ENCODE measurements at places on chromosomes 1 and 21.

GRCh38 chr1:41380979-41381691 is 19.9 kb downstream of the FOXO6 start:
- DNase-seq, result no peak

DNA sequence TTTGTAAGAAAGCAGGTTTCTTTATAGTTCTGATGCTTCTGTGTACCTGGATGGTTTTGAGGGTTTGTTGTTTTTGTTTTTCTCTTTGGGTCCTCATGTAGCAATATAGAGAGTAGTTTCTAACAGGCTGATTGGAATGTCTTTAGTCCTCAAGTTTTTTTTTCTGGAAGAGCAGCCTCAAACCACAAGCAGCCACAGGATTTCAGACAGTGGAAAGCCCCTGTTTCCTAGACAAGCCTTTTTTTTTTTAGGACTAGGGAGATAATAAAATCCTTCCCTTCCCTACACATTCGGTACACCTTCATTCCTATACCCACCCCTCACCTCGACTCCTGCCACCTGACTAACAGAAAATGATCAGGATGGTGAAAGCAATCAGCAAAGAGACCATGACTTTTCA is 47.6 kb downstream of the ACP6 start:
- no peak for DNase-seq

GRCh38 chr1:61642475-61643232 is 82.3 kb downstream of the TM2D1 start:
- no peak for DNase-seq

DNA sequence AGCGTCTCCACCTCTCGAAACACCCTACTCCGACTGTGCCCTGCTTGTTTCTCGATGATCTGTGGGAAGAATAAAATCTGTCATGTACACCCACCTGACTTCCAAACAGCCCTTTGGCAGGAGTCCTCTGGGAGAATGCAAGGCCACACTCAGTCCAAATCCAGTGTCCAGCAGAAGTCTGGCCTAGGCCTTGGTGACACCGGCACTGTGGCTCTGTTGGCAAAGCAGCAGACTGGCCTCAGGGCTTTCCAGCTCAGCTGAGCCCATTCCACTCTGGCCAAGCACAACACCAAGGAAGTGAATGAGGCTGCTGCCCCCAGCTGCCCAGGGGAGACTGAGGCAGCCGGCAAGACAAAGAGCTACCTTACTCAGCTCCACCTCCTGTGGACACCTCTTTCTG is 25.1 kb upstream of the KNCN start:
- DNase-seq, result no peak

DNA sequence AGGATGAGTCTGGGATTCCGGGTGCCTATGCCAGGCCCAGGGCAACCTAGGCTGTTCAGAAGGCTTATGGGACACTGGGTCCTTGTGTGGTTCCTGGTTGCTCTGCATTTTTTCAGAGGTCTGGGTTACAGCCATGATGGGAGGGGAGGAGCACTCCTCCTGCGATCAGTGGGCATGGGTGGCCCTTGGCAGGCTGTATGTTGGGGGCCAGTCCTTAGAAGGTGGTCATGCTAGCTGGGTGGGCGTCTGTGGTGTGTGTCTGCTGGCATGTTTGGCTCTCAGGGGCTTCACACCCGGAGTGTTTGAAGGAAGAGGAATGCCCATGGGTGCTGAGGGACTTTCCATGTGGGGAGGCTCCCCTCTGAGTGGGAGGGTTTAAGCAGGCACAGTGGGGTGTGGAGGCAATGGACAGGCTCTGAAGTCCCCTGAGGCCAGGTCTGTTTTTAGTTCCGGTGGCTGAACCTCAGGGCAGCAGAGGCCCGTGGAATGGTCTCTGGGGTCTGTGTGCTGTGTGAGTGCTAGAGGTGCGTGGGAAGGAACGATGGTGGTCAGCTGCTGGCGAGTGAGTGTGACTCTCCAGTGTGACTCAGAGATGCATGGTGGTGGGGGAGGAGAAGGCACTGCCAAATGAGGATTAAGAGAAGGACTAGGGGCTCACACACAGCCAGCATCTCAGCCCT is 25.3 kb downstream of the CACNA1E start:
- no peak for DNase-seq

DNA sequence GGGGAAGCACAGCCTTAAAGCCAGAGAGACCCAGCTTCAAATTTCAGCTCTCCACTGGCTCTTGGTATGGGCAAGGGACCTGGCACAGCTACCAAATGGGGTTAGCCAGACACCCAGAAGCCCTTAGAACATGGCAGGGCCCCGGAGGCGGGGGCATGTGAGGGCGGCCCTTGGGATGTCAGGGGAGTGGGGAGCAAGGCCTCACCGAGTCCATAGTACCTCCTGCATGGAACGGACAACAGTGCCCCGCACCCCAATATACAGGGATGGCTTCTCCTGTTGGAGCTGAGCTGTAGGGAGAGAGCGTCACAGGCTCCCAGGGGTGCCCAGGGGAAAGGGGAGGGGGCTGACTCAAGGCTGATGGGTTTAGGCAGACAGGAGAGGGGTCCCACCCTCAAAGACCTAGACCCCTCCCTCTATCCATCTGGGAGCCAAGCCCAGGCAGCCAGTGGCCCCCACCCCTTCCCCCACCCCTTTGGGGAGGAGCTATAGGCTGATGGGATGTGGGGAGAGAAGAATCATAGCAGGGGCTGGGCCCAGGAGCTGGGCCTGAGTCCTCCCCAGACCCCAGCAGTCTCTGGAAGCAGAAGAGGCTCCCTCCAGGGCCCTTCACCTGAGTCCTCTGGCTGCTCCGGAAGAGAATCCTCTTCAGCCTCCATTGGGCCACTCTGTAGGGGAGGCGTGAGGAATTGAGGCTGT is 16.5 kb downstream of the SPOCD1 start:
- no peak for DNase-seq

GRCh38 chr21:35895598-35895997 is 164.7 kb downstream of the SETD4 start:
- no peak for DNase-seq

DNA sequence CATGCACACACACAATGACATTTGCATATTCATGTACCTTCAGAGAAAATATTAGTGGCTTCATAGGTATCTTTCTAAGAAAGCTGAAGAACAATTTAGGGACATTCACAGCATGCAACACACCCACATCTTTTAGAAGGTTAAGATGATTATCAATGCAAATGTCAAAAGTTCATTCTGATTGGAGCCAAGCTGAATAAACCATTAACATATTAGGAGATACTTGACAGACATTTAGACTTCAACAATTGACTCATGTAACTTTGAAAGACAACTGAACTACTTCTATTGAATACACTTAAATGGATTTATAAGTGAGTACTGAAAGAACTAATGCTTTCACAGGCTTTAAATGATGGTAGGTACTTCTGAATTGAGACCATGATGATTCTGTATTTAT is 111.1 kb downstream of the LHX8 start:
- DNase-seq, result no peak

- no peak for DNase-seq
These were observed 8.5 kb downstream of the CHRNB2 start for GRCh38 chr1:154575951-154576566.

- no peak for DNase-seq
These were observed 414.0 kb downstream of the CAMTA1 start for GRCh38 chr1:7199077-7199779.

DNA sequence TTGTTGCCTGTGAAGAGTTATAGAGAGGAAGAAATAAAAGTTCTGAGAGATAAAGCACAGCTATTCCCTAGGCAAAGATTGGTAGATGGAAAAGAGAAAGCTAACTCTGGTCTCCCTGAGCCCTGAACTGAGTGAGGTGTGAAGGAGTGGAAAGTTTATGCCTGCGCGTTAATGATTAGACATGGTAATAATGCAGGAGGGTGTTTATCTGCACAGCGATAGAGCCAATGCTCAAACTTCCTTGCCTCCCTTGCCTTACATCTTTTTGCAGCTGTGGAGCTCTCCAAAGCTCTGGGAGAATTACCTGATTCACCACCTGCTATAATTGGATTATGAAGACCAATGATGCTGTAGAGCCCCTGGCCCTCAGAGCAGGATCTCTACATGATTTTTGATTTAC is 32.8 kb upstream of the CHRM3 start:
- no peak for DNase-seq

Measured in stimulated activated CD4-positive, alpha-beta T cell treated with anti-CD3 and anti-CD28 coated beads, TNF-alpha, amount 100 ng/mL, for 48 hours (primary cell).